Bronchus fibroblast of lung (primary cell): ENCODE measurements at places on chromosomes 16 and 17. TPM values are rescaled to one million over a fixed set of nuclear protein-coding genes. Genes with fewer than 3 reads are reported as not detected.

Gene ASPHD1
- total RNA-seq: 2.9 and 4.8 TPM in 2 replicates

Gene KREMEN2
- total RNA-seq: 0.15 TPM in 1 of 2 replicates, not detected in the other

Gene AATK
- 0.15 and 0.17 TPM in 2 replicates for total RNA-seq

Gene TRPV3
- total RNA-seq: under 0.01 and 0.30 TPM in 2 replicates

Gene DNAH9
- total RNA-seq: not detected in 2 replicates

Gene KRTAP9-1
- not detected in 2 replicates for total RNA-seq

Gene KRT9
- not detected in 2 replicates for total RNA-seq

Gene CRISPLD2
- 59.3 and 75.3 TPM in 2 replicates for total RNA-seq

Gene C16orf96
- total RNA-seq: under 0.01 and 0.17 TPM in 2 replicates

Gene SLC38A7
- 8.8 and 9.9 TPM in 2 replicates for total RNA-seq

Gene TMEM220
- total RNA-seq: 2.9 and 3.1 TPM in 2 replicates

Gene AURKB
- total RNA-seq: 89.8 and 108 TPM in 2 replicates

Gene C16orf95
- total RNA-seq: 2.5 and 6.1 TPM in 2 replicates

Gene LRRC75A
- 0.34 and 0.59 TPM in 2 replicates for total RNA-seq

Gene SLC6A2
- not detected in 2 replicates for total RNA-seq

Gene HBZ
- total RNA-seq: not detected in 2 replicates

Gene C16orf74
- 6.1 and 9.2 TPM in 2 replicates for total RNA-seq

Gene ACSM5
- under 0.01 TPM in 1 of 2 replicates, not detected in the other for total RNA-seq

Gene ABCC12
- total RNA-seq: 0.17 TPM in 1 of 2 replicates, not detected in the other

Gene GNAO1
- total RNA-seq: under 0.01 and 0.17 TPM in 2 replicates

Gene KRT20
- total RNA-seq: not detected in 2 replicates

Gene SPNS2
- 0.15 TPM in 1 of 2 replicates, not detected in the other for total RNA-seq

Gene GAST
- total RNA-seq: not detected in 2 replicates

Gene SOX8
- 0.15 TPM in 1 of 2 replicates, not detected in the other for total RNA-seq

Gene CA4
- not detected in 2 replicates for total RNA-seq

Gene C16orf86
- total RNA-seq: 3.5 and 4.9 TPM in 2 replicates

Gene CD68
- total RNA-seq: 27.7 and 27.8 TPM in 2 replicates

Gene KIF18B
- 25.2 and 25.4 TPM in 2 replicates for total RNA-seq

Gene RHBDL1
- total RNA-seq: 0.50 and 1.5 TPM in 2 replicates

Gene PHOSPHO1
- 0.34 and 1.3 TPM in 2 replicates for total RNA-seq

Gene TMEM132E
- under 0.01 TPM in 1 of 2 replicates, not detected in the other for total RNA-seq

Gene CDK10
- total RNA-seq: 51.0 and 65.1 TPM in 2 replicates

Gene CRHR1
- not detected in 2 replicates for total RNA-seq

Gene TMEM114
- not detected in 2 replicates for total RNA-seq

Gene PIMREG
- 67.5 and 81.5 TPM in 2 replicates for total RNA-seq

Gene ANKFN1
- total RNA-seq: not detected in 2 replicates

Gene HOXB6
- 73.6 and 78.8 TPM in 2 replicates for total RNA-seq

Gene OR1A1
- total RNA-seq: not detected in 2 replicates

Gene GP1BA
- total RNA-seq: not detected in 2 replicates

Gene NPTX1
- total RNA-seq: 1.6 and 2.2 TPM in 2 replicates

Gene XYLT1
- total RNA-seq: 4.2 and 5.0 TPM in 2 replicates

Gene IGFALS
- total RNA-seq: 0.30 TPM in 1 of 2 replicates, not detected in the other

Gene SRCIN1
- 0.15 TPM in 1 of 2 replicates, not detected in the other for total RNA-seq

Gene AMFR
- 98.6 and 104 TPM in 2 replicates for total RNA-seq

Gene KRTAP4-1
- not detected in 2 replicates for total RNA-seq

Gene SLC16A6
- total RNA-seq: 0.50 and 0.89 TPM in 2 replicates

Gene WFIKKN2
- 0.15 TPM in 1 of 2 replicates, not detected in the other for total RNA-seq

Gene C17orf113
- 0.17 and 0.30 TPM in 2 replicates for total RNA-seq

Gene UTS2R
- not detected in 2 replicates for total RNA-seq

Gene ALDH3A2
- 22.5 and 26.8 TPM in 2 replicates for total RNA-seq

Gene PRAC2
- total RNA-seq: not detected in 2 replicates

Gene TMC7
- total RNA-seq: 0.15 and 0.34 TPM in 2 replicates

Gene PLA2G10
- total RNA-seq: not detected in 2 replicates

Gene MARVELD3
- total RNA-seq: not detected in 2 replicates
